ENCODE measurements at places on chromosomes 7 and 10.
A peak's percentile ranks its signal among the peaks of the same experiment; 100 is the strongest.

DNA sequence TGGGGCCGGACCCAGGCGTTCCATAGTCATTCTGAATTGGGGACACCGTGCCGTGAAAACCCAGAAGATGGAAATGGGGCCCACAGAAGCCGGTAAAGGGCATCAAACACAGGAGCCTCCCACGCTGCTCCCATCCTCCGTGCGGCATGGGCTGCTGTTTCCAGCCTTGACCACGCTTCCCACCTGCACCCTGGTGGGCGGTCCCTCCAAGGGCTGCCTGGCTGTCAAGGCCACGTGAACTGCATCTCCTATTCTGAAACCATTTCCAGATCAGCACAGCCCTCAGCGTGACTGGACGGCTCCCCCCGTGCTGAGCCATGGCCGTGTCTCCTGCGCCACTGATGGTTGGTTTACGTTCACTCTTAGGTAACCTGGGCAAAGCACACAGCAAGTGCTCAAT is 14.1 kb downstream of the CFAP46 start:
- DNase-seq = no peak

DNA sequence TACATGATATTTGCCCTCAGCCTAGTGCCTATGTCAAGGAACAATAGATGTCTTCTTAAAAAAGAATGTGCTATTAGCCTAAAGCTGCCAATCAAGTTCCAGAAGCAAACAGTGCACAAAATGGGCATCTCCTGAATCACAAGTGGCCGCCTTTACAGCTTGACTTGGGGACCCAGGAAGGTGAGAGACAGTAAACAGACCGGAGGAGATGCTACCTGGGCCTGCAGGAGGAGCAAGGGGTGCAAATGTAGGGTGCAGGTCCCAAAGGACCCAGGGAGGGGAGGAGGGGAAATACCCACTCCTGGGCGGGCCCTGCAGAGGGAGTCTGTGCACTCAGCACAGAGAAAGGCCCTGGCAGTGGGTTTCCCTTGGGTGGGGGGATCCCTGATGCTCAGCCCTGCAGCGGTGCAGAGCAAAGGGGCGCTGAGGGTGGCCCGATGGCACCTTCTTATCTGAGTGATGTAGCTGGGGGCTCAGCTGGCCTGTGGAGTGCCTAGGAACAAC is 147.7 kb downstream of the WDR11 start:
- no peak for DNase-seq

- DNase-seq = no peak
Observed at GRCh38 chr7:104124893-104125477, 82.8 kb downstream of the ORC5 start.

- no peak for DNase-seq
Observed at GRCh38 chr7:114181280-114181679, 233.3 kb upstream of the FOXP2 start.

- DNase-seq = peak; percentile 13
Observed at GRCh38 chr7:146090023-146090645, 26.5 kb upstream of the CNTNAP2 start.

- DNase-seq = peak; percentile 77
Observed at GRCh38 chr10:76303682-76304316, 872.4 kb downstream of the LRMDA start.

DNA sequence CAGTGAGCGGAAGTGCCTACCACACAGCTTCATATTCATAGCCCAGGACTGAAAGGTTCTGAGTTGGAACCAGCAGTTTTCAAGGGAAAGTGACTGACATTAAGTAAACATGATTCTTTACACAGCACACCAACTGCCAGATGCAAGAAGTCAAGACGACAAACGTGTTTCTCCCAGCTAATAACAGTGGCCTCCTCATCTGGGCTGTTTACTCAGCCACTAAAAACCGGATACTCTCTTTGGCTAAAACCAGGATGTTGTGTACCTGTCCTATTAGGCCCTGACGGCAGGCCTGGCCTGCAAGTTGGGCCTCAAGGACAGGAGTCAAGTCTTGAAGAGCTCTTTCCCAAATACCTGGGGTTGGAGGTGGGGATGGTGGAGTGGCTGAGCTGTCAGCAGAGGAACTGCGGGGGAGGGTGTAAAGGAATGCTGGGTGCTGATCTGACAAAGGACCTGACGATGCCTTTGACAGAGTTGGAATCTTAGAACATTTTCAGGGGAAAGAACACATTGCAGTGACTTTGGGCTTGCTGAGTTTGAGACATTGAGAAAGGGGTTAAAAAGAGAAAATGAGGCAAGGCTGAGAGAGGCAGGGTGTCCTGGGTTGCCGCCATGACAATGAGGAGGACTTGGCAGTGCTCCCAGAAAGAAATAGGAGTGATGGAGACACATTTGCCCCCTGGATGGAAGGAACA is 57.7 kb downstream of the STEAP1B start:
- no peak for DNase-seq

GRCh38 chr10:124535731-124536495 is 74.3 kb downstream of the LHPP start:
- DNase-seq = no peak

GRCh38 chr10:964321-964987 is 23.8 kb upstream of the GTPBP4 start:
- no peak for DNase-seq

DNA sequence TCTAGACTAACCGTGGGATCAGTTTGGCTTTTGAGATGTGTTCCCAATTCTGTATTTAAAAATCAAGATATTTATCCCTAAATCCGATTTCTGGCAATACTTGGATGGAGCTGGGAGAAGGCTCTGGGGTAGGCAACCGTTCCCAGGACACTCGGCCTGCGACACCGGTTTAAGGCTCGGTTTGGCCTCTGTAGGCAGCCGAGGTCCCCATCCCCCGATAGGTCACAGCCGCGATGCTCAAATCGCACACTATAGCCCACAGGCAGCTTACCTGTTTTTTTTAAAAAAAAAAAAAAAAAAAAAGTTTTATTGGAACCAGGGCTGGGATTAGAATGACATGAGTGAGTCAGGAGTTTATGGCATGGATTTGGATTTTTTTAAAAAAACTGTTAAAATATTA is 729 bp upstream of the TAF3 start:
- no peak for DNase-seq

DNA sequence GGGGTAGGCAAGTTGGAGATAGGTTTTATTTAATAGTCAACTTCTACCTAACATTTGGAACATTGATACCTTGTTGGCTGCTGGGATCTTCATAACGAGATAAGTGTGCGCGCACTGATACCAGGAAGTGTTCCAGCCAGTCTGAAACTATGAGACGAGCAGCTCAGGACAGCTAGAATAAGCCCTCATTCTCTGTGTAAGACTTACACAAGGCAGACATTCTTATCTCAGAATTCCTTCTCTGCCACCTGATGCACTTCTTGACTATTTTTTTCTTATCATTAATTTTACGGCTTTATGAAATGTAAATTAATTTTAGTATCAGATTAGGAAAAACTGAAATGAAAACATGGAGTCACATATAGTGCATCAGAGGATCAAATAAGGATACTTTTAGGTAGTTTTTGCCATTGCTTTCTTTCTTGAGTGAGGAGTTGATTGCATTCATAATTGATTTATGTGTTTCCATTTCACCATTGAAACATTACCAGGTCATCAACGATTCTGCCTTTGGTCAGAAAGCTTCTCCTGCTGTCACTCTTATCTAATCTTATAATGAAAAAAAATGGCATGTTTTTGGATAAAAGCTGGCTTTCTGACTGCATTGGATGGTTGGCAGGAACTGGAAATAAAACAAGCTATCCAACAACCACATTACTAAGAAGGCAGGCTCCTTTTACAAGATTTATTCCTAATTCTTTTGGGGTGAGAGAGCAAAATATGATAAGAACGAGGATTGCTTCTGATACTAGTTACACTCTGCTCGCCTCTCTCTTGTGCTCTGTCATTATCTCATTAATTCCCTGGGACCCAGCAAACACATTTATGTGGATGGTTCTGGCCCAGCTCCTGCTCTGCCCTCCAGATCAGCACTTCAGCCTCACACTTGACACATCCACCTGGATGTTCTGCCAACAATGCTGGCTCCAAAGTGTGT is 40.4 kb upstream of the ABCB5 start:
- DNase-seq = no peak

DNA sequence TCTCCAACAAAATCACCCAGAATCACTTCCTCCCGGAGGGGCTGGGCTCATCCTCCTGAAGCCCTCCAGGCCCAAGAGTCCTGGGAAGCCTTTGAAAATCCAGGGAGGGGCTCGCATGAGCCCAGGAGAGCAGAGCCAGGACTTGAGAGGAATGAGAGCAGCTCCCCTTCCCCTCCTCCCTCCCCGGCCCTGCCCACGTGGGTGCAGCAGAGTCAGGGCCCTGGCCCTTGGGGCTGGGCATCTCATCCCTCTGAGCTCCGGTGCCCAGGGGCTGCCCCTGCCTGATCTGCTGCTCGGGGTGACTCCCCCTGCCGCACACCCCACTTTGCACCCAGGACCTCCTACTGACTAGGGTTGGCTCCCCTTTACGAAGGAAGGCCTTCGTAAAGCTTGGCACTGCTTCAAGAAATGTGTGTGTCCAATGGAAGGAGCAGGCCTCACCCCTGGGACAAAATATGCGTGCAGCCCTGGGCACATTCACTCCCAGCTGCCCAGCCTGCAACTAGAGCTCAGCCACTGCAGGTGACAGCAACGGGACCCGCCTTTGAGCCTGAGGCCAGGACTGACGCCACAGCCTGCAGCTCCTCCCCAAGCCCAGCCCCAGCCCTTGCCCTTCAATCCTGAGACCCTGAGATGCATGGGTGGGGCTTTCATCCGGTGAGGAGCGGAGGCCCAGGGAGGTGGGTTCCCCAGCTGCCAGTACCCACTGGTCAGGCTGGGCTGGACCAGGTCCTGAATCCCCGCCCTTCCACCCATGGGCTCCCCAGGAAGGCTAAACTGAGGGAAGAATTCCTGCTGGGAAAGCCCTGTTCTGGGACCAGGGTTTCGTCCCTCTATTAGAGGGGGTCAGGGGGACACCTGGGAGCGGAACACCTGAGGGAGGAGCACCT is 21.8 kb downstream of the PWWP2B start:
- no peak for DNase-seq

- DNase-seq = no peak
Observed at GRCh38 chr10:106900016-106900652, 264.4 kb downstream of the SORCS1 start.

GRCh38 chr10:33419311-33419710 is 84.8 kb upstream of the NRP1 start:
- DNase-seq = no peak

DNA sequence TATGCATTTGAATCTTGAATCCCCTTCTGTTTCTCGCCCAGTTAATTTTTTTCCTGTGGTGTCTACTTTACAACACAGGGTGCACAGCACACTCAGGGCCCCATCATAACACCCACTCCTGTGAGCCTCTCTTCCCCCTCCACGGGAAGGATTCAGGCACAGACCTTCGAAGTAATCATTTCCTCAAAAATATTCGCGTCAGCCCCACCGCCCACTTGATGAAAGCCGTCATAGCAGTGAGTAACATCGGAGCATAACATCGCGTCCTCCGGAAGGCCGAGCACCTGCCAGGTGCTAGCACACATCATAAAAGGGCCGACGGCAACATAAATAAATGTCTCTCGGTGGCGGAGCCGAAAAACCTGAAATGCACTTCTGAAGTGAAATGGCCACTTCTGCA is 201.7 kb upstream of the ADARB2 start:
- DNase-seq = no peak

- peak; percentile 35 for DNase-seq
Observed at GRCh38 chr7:140322759-140323158, 75.6 kb downstream of the SLC37A3 start.

DNA sequence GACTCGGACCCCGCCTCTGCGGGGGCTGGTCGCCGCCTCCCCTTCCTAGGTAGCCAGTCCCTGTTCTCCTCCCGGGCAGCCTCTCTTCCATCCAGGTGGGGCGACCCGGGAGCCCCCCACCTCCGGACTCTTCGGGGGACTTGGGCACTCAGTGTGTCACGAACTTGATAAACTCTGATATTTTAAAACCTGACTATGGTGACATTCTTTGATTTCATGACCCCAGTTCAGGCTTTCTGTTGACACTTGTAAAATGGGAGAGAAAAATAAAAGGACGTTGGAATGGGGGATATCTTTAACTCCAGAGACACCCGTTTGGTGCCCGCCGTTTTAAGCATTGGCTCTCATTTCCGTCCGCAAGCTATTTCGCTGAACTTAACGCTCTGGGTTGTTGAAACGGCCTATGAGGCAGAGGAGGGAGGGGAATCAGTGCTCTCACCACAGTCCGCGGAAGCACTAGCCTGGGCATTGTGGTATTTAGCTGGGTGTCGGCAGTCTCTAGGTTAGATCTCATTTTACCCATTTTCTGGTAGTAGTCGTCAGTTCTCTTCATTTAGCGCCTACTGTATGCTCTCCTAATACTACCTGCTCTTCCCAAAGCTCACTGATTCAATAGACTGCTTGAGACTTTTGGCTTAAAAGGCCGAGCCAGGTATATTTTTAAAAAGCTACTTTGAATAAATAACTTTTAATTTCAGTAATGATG is 738 bp downstream of the VPS26A start:
- DNase-seq = no peak

GRCh38 chr7:151494298-151495284 is 25.1 kb downstream of the RHEB start:
- DNase-seq = peak; percentile 18

DNA sequence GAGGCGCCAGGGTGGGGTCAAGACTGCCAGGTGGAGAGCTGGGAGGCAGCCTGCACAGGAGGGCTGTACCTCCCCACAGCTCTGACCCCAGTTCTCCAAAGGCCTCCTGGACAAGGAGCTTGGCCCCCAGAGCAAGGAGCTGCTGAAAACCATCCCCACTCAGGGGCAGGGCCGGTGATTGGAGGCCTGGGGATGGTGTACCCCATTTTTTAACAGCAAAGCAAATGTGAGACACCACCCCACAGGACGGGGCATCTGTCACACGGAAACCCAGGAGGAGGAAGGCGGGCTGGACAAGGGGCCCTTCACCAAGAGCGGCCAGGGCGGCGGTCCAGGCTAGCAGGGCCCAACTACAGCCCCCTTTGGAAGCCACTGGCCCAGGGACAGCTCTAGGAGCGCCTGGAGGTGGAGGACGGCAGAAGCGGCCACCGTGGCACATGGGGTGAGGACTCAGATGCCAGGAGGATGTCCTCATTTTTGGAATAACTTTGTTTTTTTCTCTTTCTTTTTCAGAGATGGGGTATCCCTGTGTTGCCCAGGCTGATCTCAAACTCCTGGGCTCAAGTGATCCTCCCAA is 56.4 kb upstream of the TNRC18 start:
- no peak for DNase-seq

- no peak for DNase-seq
Observed at GRCh38 chr10:99656199-99657064, 2.9 kb upstream of the ENTPD7 start.

DNA sequence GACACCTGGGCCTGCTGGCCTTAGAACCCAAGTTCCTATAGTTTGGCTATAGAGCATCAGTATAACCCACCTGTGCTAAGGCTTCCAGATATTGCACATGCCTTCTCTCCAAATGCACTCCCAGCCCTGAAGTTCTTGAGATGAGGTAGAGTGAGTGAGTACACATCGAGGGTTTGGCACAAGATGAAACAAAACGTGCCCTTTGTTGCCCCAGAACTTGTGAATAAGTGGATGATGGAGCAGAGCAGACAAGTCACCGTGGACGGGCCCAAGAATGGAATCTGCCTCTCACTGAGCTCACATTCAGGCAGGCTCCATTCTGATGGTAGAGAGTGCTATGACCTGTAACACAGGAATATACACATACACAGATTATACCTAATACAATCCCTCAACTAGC is 73.0 kb upstream of the STK17A start:
- DNase-seq = no peak
